ENCODE measurements at places on chromosomes 7 and 10.

DNA sequence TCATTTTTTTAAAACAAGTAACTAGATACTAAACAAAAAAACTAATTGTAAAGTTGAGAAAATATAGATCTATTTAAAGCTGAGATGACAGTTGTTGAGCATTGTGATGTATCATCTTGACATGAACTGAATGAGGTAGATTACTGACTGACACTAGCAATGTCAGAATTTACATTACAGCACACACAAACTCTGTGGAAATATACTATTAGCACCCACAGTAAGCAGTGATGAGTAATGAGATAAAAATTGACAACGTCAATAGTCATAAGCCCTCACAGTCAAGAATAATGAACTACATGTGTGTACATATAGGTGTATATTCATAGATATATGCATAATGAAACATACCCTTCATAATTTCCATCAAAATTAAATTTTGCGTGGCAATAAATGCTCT, 368.4 kb downstream of the TFEC start:
- H3K4me1 ChIP-seq, result no peaks in the 10 kb centered on the region
- H3K4me3 ChIP-seq, result no peak overlapping the region
- H3K27me3 ChIP-seq, result no peaks in the 10 kb centered on the region

GRCh38 chr10:70849582-70850016, 33.9 kb downstream of the SGPL1 start:
- H3K4me1 ChIP-seq, result no peaks in the 10 kb centered on the region
- H3K27me3 ChIP-seq, result no peaks in the 10 kb centered on the region
- H3K4me3 ChIP-seq, result no peak overlapping the region
- peaks cover 7% of the 10 kb centered on the region for H3K36me3 ChIP-seq
- DNase-seq, result no peak
- H3K27ac ChIP-seq, result no peak overlapping the region

DNA sequence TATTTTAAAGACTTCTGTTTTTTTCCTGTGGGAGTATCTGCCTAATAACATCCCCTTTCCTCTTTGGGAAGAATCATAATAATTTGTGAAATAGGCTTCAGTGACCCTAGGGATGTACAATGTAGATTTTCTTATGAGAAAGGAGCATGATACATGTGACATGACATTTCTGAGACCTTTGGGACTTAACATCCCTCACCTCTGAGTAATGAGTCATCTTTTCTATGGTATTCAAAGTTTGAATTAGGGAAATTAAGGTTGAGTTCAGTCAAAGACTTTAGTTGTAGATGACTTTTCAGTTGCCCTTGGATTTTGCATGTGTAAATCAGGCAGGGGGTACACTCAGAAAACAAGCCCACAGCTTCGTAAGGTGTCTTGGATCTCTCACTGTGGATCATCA, 14.3 kb downstream of the GRK5 start:
- no peak overlapping the region for H3K4me3 ChIP-seq
- peaks cover 7% of the 10 kb centered on the region for H3K4me1 ChIP-seq
- H3K36me3 ChIP-seq, result no peaks in the 10 kb centered on the region
- no peaks in the 10 kb centered on the region for H3K27me3 ChIP-seq
- peak overlapping the region; percentile 73 for H3K27ac ChIP-seq

GRCh38 chr7:103887853-103888602, 101.4 kb downstream of the RELN start:
- H3K36me3 ChIP-seq, result no peaks in the 10 kb centered on the region
- no peak for DNase-seq
- no peak overlapping the region for H3K4me3 ChIP-seq
- H3K4me1 ChIP-seq, result no peaks in the 10 kb centered on the region

- DNase-seq, result no peak
- no peaks in the 10 kb centered on the region for H3K4me1 ChIP-seq
- no peaks in the 10 kb centered on the region for H3K27me3 ChIP-seq
- no peak overlapping the region for H3K27ac ChIP-seq
- no peak overlapping the region for H3K4me3 ChIP-seq
- peaks cover 3% of the 10 kb centered on the region for H3K36me3 ChIP-seq
Measured at GRCh38 chr10:79207096-79207357, 138.3 kb downstream of the ZMIZ1 start.

DNA sequence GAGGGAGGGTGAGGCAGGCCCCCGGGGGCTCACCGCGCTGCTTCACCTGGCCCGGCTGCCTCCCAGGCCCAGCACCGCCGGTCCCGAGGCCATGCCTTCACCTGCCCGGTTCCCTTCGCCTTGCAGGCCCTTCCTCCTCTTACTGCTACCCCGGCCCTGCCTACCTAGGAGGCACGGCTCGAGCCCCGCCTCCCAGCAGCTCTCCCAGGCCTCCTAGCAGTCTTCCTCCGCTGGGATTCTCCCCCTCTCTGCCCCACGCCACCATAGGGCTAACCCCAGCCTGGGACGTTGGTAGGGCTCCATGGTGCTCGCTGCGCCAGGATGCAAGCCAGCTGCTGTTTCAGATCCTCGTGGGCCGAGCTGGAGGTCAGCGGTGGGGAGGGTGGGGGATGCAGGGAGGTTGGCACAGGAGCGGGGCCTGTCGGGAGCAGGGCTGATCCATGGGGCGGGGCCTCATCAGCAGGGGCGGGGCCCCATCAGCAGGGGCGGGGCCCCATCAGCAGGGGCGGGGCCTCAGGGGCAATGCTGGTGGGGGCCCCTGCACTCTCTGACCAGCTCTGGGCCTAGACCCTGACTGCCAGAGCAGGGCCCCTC, 63.3 kb downstream of the RASGEF1A start:
- H3K4me1 ChIP-seq, result no peaks in the 10 kb centered on the region
- no peak overlapping the region for H3K27ac ChIP-seq
- H3K27me3 ChIP-seq, result no peaks in the 10 kb centered on the region
- no peak overlapping the region for H3K4me3 ChIP-seq
- peak; percentile 58 for DNase-seq
- H3K36me3 ChIP-seq, result no peaks in the 10 kb centered on the region

GRCh38 chr7:26420422-26421019, 128.9 kb downstream of the SNX10 start:
- H3K27me3 ChIP-seq, result no peaks in the 10 kb centered on the region
- no peak for DNase-seq
- H3K27ac ChIP-seq, result no peak overlapping the region
- H3K4me3 ChIP-seq, result no peak overlapping the region
- no peaks in the 10 kb centered on the region for H3K4me1 ChIP-seq
- no peaks in the 10 kb centered on the region for H3K36me3 ChIP-seq

DNA sequence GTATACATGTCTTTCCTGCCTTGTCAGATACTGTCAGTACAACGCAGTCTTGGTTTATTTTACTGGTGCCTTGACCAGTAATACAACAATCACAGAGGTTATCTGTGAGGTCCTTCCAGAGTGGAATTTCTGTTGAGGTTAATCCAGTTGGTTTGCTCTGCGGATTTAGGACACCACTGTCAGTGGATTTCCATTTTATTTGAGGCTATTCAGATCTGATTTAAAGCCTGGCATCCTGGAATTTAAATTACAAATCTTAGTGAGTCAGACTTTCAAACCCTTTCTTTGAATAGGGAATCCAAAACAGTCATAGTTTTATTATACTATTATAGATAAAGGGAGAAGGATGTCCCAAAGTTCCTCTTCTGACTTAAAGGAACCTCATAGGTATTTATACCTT, 40.5 kb downstream of the ANLN start:
- no peaks in the 10 kb centered on the region for H3K4me1 ChIP-seq
- H3K27ac ChIP-seq, result no peak overlapping the region
- no peak overlapping the region for H3K4me3 ChIP-seq
- no peaks in the 10 kb centered on the region for H3K27me3 ChIP-seq
- no peak for DNase-seq

GRCh38 chr7:151852486-151853396, 24.2 kb downstream of the PRKAG2 start:
- peak; percentile 45 for DNase-seq
- no peak overlapping the region for H3K27ac ChIP-seq
- H3K4me3 ChIP-seq, result no peak overlapping the region
- no peaks in the 10 kb centered on the region for H3K4me1 ChIP-seq
- H3K36me3 ChIP-seq, result no peaks in the 10 kb centered on the region

DNA sequence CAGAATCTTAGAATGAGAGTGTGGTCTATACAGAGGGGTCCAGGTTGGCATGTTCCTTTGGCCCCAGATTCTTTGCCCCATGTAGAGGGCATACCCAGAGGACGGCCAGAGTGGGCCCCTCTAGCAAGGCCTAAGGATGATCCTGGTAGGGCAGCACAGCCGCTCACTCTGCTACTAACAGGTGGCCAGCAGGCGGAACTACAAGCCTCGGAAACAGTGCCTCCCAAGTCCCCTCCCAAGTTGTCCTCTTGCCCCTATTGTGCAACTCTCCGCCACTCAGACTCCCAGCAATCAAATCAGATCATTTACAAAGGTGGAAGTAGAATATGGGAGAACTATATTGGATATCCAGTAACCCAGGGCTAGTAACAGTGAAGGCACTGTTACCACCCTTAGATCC, 107.4 kb downstream of the STRA8 start:
- H3K4me1 ChIP-seq, result no peaks in the 10 kb centered on the region
- no peak overlapping the region for H3K27ac ChIP-seq
- no peak for DNase-seq
- H3K27me3 ChIP-seq, result no peaks in the 10 kb centered on the region

GRCh38 chr10:52347327-52347667, 33.2 kb downstream of the DKK1 start:
- no peaks in the 10 kb centered on the region for H3K4me1 ChIP-seq
- no peak overlapping the region for H3K27ac ChIP-seq
- no peak overlapping the region for H3K4me3 ChIP-seq
- no peaks in the 10 kb centered on the region for H3K27me3 ChIP-seq
- DNase-seq, result no peak

DNA sequence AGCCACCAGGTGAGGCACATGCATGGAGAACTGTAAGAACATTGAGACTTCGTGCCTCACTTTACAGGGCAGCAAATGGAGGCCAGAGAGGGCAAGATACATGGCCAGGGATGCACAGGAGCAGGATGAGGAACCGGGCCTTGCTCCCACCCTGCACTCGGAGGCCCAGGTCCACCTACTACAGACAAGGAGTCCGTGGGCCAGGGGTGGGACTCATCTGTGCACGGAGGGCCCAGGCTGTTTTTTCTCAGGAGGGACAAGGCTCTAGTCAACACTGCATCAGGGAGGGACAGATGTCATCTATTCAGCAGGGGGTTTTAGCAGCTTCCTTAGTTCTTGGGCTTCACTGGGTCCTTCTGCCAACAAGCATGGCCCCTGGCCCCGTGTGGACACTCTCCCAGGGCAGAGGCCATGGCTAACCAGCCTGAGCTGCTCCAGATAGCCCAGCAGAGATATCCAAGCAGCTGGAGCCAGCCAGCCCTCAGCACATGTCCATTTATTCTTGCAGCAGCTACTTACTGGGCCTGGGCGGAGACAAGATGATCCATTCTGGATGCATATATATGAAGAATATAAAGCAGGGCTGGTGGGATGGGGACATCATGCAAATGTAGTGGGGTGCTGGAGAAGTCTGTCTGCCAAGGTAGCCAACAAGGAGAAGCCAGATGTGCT, 134.5 kb upstream of the RET start:
- DNase-seq, result no peak
- H3K27ac ChIP-seq, result no peak overlapping the region
- H3K4me3 ChIP-seq, result no peak overlapping the region
- H3K36me3 ChIP-seq, result no peaks in the 10 kb centered on the region

GRCh38 chr7:157150882-157151281, 12.2 kb downstream of the UBE3C start:
- H3K27ac ChIP-seq, result no peak overlapping the region
- DNase-seq, result no peak
- no peaks in the 10 kb centered on the region for H3K27me3 ChIP-seq
- H3K4me1 ChIP-seq, result no peaks in the 10 kb centered on the region
- no peaks in the 10 kb centered on the region for H3K36me3 ChIP-seq

GRCh38 chr10:72146559-72147323, 58.4 kb upstream of the SPOCK2 start:
- no peak for DNase-seq
- H3K4me1 ChIP-seq, result no peaks in the 10 kb centered on the region
- H3K36me3 ChIP-seq, result no peaks in the 10 kb centered on the region
- no peaks in the 10 kb centered on the region for H3K27me3 ChIP-seq
- H3K4me3 ChIP-seq, result no peak overlapping the region

DNA sequence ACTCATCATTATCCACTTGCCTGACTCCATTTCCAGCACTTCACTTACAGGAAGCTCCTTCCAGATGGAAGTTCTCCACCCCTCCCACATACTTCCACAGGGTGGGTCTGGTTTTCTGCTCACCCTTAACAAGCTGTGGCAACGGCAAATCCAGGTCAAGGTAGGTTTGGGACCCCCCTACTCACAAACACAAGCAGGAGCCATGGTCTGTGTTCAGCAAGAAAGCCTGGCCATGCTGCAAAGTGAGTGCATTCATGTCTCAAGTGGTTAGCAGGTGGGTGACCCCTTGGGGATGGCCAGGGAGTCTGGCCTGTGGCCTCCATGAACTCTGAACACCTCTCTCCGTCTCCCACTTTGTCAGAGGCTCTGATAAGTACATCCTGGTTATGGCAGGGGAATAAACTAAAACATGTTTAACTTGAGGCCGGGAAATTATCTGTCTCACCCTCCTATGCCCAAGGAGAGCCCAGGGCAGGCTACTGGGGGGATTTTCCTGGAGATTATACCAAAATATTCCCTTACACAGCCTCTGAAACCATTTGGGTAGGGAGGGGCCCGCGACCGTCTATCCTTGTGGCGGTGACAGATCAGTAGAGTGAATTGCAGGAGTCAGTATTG, 844 bp downstream of the XPNPEP1 start:
- H3K4me3 ChIP-seq, result peak overlapping the region; percentile 85
- H3K4me1 ChIP-seq, result peaks cover 5% of the 10 kb centered on the region
- peak overlapping the region; percentile 24 for H3K27ac ChIP-seq
- no peaks in the 10 kb centered on the region for H3K27me3 ChIP-seq
- no peak for DNase-seq
- H3K36me3 ChIP-seq, result no peaks in the 10 kb centered on the region

DNA sequence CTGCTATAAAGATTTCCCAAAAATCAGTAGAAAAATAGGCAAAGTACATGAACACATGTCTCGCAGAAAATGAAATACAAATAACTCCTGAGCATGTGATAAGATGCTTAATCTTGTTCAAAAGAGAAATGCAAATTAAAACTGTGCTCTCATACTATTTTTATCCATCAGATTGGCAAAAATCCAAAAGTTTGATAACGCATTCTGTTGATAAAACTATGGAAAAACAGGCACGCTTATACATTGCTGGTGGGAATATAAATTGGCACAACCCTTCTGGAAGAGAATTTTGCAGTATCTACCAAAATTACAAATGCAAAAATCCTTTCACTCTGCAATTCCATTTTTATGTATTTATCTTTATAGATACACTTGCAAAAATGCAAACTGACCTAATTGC, 315.0 kb downstream of the GRID1 start:
- H3K27me3 ChIP-seq, result no peaks in the 10 kb centered on the region
- no peaks in the 10 kb centered on the region for H3K4me1 ChIP-seq
- no peak for DNase-seq

DNA sequence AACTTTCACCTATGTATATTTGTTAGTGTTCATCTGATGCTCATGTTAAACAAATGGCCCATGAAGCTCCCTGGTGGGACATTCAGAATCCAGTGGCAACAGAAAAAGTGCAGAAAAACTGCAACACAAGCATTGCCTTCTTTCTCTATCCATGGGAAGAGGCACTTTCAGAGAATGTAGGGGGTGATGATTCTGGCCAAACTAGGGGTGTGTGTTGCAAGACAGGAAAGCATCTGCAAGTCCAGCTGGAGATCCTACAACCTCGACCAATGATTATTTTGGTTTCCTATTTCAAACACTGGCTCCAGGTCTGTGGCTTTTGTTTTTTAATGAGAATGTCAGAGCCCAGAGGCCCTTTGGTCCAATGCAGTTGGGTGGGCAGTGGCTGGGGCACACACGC, 198.7 kb downstream of the CXCL12 start:
- no peak overlapping the region for H3K4me3 ChIP-seq
- no peaks in the 10 kb centered on the region for H3K4me1 ChIP-seq
- DNase-seq, result no peak
- no peaks in the 10 kb centered on the region for H3K36me3 ChIP-seq
- no peaks in the 10 kb centered on the region for H3K27me3 ChIP-seq

- H3K4me3 ChIP-seq, result no peak overlapping the region
- H3K4me1 ChIP-seq, result no peaks in the 10 kb centered on the region
- no peaks in the 10 kb centered on the region for H3K36me3 ChIP-seq
Measured at GRCh38 chr7:16581286-16581685, 54.7 kb downstream of the LRRC72 start.

Data from aorta (tissue), 5 donors.